Esophagus squamous epithelium (tissue), 5 donors: ENCODE measurements at places on chromosomes 4 and X.

DNA sequence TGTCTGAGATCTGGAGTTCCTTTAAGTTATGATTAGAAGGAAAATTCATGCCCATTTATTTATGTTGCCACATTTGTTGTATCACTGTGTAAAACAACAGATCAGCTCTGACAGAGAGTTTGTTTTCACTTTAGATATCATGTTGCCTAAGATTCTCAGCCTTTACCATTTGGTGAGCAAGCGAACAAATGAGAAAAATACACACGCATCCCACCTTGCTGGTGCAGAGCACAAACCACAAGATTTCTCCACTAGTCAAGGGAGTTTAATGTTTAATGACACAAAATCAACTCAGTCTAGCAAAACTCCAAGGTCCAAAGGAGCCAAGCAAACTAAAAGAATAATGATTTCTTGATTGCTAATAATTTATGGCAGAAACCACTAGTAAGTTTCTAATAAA, 27.7 kb downstream of the FGF5 start:
- no peak for DNase-seq

DNA sequence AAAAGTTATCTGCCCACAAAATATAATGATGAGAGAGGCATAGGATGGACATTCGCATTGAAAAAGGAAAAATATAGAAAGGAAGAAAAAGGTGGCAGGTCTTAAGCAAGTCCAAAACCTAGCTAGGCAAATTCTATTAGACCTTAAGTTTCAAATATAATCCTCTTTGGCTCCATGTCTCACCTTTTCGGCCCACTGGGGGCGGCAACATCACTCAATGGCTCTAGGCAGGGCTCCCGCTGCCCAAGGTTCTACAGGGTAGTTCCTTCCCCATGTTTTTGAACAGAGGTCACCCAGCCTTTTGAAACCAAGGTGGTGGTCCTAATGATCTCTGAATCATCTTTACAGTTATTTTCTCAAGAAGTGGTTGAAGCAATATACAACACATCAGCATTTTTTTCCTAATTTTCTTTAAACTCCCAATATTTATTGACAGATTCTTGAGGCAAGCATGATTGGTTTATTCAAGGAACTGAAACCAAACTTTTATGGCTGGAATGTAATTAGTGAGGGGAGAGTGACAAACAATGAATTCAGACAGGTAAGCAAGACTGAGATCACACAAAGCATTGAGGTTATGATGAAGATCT, 309.4 kb downstream of the ANTXR2 start:
- no peak for DNase-seq

GRCh38 chr4:73589887-73590801, 30.1 kb downstream of the RASSF6 start:
- DNase-seq: no peak

DNA sequence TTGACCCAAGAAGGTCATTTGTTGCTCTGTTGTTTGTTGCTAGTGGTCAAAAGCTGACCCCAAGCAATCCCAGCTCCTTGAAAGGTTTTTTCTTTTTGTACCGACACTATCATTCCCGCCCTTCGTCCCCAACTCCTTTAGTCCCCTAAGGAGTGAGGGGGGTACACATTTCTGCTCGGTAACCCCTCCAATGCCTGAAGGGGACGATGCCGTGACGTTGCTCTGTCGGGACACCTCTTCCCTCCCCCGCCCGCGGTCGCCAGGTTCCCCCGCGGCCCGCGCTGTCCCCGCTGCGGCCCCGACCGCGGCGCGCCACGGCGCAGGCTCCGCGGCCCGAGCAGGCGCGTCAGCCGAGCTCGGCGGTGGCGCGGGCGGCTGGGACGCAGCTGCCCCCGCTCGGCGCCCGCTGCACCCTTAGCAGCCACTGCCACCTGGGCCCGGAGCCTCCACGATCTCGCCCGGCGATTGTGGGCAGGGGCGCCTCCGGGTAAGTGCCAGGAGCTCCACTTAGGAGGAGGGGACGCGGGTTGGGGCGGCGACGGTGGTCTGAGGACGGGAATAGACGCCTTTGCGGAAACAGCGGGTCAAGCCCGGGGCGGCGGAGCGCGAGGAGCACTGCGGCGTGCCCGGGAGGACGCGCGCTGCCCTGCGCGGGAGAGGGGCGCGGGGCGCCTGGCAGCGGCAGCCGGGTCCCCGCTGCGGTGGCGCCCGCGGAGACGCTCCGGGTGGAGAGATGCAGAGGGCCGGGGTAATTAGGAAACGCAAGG, at the start of gene GLRB:
Gene GLRB (plus strand): TSS at position 340 of the 767 bp plus-strand sequence. CDS start 1,875 bp downstream, outside the sequence.
- no peak for DNase-seq

DNA sequence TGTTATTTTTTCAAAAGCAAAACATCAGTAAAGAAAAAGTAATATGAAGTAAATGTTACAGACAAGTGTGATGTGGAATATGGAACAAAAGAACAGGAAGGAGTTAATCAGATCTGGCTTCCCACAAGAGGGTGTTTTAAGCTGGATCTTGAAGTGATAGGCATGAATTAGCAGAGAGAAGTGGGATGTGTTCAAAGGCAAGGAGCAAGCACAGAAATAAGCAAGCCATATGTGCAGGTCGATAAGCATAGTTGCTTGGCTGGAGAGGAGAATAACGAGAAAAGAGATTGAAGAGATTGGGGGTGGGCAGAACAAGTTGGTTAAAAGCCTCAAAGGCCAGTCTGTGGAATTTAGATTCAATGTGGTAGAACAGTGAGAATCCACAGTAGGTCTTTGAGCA, 60.9 kb upstream of the PRPS1 start:
- no peak for DNase-seq

DNA sequence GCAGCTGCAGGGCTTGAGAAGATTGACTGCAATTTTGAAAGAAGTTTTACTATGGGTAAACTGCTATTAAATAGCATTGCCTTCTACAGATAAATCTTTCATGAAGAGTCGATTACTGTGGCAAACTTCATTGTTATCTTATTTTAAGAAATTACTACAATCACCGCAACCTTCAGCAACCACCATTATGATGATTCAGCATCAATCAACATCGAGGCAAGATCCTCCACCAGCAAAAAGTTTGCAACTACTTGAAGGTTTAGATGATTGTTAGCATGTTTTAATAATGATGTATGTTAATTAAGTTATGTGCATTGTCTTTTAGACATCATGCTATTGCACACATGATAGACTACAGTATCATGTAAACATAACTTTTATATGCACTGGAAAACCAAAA, 1511.0 kb downstream of the FSTL5 start:
- no peak for DNase-seq

DNA sequence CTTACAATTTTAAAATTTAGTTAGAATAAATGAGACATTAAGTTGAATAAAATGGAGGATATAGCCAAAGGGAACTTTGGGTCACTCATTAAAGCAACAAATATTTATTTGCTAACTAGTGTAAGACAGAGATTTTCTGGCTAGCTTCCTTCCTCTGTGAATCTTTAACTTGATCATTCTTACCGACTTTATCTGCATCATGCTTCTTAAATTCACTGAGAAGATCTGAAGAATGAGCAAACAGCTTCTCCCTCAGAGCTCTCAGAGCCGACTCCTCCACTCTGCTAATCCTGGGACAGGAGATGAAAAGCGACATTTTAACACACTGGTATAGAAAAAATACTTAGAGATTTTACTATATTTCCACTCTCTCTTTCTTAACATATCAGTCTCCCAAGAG, 35.1 kb downstream of the PPEF2 start:
- no peak for DNase-seq

DNA sequence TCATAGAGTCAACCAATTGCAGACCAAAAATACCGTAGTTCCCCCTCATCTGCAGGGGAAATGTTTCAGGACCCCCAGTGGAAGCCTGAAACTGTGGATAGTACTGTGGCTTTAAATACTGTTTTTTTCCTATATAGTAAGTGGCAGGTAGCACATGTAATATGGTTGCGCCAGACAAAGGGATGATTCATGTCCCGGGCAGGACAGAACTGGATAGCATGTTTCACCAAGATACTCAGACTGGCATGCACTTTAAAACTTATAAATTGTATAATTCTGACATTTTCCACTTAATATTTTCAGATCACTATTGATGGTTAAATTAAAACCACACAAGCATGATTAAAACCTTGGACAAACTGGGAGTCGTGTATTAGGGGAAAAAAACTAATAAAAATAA, 276.3 kb upstream of the AGA start:
- DNase-seq: no peak

DNA sequence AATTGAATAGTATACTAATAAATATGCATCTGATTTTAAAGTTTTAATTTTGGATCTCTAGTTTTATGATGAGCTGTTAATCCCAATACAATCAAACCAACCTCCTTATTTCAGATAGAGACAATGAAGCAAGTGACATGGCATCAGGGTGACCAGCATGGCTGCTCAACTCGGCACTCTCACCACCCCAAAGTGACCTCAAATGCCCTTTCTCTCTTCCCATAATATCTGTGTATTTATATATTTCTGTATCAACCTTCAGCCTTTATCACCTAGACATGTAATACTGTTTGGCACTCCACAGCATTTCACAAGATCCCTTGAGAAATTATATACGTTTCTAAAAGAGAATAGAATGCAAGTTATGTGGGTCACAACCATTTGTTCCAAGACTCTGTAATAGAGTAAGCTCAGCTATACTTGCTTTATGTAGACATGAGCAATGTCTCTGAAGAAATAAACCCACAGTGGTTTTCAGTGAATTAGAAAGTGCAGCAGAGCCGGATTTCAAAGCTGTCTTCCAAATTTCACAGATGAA, 1623.2 kb upstream of the PABPC4L start:
- DNase-seq: no peak

DNA sequence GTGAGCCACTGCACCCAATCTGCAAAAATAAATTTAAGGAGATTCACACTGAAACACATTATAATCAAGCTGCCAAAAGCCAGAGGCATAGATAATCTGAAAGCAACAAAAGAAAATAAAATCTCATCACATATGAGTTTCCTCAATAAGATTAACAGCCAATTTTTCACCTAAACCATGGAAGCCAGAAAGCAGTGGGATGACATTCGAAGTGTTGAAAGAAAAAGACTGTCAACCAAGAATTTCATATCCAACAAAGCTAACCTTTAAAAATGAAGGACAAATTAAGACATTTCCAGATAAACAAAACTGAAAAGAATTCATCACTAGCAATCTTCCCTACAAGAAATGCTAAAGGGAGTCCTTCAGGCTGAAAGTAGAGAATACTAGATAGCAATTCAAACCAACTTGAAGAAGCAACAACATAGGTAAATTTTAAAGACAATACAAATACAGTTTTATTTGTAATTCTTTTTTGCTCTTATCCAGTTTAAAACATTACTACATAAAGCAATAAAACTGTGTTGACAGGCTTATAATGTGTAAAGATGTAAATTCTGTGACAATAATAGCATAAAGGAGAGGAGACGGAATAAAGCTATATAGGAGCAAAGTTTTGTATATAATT, 23.1 kb upstream of the KLHL8 start:
- no peak for DNase-seq

DNA sequence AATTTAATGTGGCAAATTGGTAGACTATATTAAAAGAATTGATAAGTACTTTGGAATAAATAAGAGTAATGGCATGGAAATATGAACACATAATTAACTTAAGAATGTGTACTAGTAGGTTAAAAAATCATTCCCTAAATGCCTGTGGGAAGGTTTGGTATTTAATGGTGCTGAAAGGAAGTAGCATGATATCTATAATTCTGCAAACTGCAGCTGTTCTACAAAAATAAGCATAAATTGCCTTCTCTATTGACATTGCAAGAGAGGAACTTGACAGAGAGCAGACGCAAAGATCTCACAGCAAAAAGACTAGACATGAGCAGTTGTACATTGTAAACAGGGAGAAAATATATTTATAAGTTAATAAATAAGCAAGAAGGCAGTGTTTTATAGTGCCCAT, 752.5 kb upstream of the PCDH10 start:
- no peak for DNase-seq

DNA sequence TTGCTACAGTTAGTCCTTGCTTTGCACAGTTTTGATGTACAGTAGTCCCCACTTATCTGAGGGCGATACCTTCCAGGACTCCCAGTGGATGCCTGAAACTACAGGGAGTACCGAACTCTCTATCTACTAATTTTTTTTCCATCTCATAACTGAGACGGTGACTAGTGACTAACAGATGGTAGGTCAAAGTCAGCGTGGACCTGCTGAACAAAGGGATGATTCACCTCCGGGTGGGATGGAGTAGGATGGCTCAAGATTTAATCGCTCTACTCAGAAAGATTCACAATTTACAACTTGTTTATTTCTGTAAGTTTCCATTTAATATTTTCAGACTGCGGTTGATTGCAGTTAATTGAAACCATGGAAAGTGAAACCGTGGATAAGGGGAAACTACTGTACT, 655.8 kb downstream of the ZNF674 start:
- DNase-seq: no peak

DNA sequence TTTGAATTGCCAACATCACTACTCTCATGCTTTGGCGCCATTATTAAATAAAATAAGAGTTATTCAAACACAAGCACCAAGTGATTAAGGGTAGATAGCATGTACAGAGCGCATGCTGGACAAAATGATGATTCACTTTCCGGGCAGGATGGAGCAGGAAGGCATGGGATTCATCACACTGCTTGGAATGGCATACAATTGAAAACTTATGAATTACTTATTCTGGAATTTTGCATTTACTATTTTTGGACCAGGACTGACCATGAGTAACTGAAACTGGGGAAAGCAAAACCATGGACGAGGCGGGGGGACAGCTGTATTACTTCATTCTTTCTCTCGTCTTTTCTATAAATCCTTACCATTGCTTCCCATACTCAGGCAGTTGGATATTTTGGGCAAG, 28.5 kb upstream of the FGF5 start:
- DNase-seq: no peak

DNA sequence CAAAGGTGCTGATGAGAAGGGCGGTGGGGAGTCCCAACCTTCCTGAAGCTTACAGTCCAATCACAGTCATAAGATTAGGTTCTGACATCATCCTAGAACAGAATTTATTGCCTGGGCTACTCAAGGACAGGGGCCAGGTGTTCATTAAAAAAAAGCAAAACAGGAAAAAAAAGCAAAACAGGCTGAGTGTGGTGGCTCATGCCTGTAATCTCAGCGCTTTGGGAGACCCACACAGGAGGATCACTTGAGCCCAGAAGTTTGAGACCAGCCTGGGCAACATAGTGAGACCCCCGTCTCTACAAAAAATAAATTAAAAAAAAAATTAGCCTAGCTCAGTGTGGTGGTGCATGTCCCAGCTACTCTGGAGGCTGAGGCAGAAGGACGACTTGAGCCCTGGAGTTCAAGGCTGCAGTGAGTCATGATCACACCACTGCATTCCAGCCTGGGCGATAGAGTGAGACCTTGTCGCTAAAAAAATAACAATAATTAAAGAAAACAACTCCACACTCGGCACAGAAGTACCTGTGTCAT, 3.0 kb downstream of the RAB9A start:
- no peak for DNase-seq

DNA sequence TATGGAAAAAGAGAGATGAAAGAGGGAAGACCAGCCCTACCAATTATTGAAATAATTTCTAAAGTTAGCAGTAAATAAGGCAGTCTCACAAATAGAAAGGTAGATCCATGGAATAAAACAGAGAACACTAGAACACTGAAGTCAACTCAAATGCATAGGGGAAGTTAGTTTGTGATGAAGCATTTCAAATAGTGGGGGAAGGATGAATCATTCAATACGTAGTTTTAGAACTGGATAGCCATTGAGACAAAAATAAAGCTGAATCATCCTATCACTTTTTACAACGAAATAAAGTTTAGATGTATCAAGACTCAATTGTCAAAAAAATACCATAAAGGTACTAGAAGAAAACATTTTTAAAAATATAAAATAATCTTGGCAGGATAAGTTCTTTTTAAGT, 143.2 kb upstream of the DGKK start:
- DNase-seq: no peak
